ENCODE measurements at places on chromosomes 4 and X. TPM values are rescaled to one million over a fixed set of nuclear protein-coding genes. Genes with fewer than 3 reads are reported as not detected.

- DNase-seq, result no peak
These were observed 138.2 kb downstream of the RNF150 start for GRCh38 chr4:140995058-140995457.

- DNase-seq, result no peak
These were observed 96.6 kb downstream of the PHKA2 start for GRCh38 chrX:18887177-18887824.

DNA sequence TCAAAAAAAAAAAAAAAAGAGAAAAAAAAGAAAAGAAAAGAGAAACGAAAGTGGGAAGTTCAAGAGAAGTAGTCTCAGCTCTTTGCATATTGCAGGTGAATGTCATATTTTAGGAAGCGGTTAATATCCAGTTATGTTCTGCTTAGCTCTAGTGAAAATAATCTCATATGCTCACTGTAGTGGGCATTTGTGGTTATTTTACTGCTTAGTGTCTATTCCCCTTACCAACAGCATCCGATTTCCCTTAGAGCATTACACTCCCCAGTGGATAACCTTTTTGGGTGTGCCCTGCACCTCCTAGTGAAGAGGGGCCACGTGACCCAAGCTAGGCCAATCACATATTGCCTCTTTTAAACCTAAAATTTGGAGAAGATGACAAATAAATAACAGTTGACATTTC, 111.2 kb upstream of the ZNF827 start:
- no peak for DNase-seq

- peak; percentile 75 for DNase-seq
These were observed at the start of gene DDX3X for GRCh38 chrX:41333744-41334362. Gene DDX3X, plus strand, starts transcription at chrX:41334162. Its CDS starts 91 bp downstream, at chrX:41334253.

- DNase-seq, result no peak
These were observed 1055.5 kb downstream of the PCDH18 start for GRCh38 chr4:136476753-136477152.

GRCh38 chrX:12239356-12240082, 101.2 kb downstream of the FRMPD4 start:
- DNase-seq, result no peak

DNA sequence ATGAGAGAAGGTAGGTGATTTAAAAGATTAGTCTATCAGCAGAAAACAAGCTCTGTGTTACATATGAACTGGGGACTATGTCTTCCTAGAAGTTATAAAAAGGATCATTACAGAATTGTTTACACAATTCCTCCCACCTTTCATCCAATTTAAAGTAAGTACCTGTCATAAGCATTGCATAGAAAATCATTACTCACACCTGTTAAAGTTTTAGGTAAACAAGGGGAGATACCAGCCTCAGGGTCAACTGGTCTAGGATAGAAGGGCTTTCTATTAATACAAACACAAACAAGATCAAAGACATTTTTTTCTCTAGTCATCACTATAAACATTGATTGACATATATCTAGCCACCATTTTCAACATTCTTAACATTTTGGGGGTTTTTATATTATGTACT, 333.9 kb downstream of the ARHGAP24 start:
- DNase-seq, result no peak

- no peak for DNase-seq
These were observed 55.1 kb upstream of the BCOR start for GRCh38 chrX:40152741-40153344.

The RASGEF1B gene
- total RNA-seq, result 35.0 TPM

GRCh38 chr4:48162162-48162561, 28.1 kb upstream of the TXK start:
- DNase-seq, result no peak

GRCh38 chr4:113335746-113336145, 286.3 kb downstream of the ANK2 start:
- no peak for DNase-seq

GRCh38 chr4:57190601-57191481, 80.7 kb upstream of the IGFBP7 start:
- DNase-seq, result no peak

The ART3 gene
- not detected for total RNA-seq

DNA sequence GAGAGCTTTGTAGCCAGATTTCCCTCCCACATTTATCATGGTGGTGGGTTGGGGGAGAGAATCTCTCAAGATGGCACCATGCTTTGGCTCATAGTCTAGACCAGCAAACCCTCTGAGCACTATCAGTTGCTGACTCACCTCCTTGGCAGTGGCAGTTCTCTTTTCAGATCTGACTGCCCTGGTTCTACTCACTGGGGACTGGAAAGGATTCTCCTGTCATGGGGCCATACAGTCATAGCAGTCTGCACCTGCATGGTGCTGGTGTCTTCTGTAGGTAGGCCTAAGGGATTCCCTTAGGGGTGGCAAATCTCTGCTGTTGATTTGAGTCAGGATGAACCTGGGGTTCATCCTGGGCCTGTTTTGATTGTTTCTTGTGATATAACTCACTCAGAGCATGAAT, 2.6 kb downstream of the TEX13B start:
- DNase-seq, result no peak

DNA sequence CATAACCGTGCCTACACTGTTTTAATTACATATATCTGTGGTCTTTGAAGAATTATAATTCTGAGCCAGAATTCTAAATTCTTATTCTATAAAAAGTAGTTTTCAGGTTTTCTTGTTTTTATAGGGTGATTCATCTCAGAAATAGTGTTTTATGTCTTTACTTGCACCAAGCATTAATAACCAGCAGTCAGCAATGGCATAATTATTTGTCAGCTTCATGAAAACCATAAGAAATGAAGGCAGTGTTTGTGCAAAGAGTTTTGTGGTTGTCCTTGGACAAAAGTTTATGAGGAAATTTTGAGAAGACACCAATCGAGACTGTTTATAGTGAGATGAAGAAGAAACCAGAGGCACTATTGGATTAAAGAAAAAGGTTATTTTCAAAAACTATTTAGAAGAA, 37.2 kb downstream of the EDNRA start:
- no peak for DNase-seq

The ATP2B3 gene
- total RNA-seq, result not detected

- DNase-seq, result no peak
These were observed 192.3 kb upstream of the NR3C2 start for GRCh38 chr4:148634476-148634875.

The UXT gene
- 126 TPM for total RNA-seq

GRCh38 chr4:72119946-72120345, 88.1 kb downstream of the NPFFR2 start:
- DNase-seq, result no peak

- DNase-seq, result no peak
These were observed 11.3 kb upstream of the SMARCA5 start for GRCh38 chr4:143502231-143502630.

DNA sequence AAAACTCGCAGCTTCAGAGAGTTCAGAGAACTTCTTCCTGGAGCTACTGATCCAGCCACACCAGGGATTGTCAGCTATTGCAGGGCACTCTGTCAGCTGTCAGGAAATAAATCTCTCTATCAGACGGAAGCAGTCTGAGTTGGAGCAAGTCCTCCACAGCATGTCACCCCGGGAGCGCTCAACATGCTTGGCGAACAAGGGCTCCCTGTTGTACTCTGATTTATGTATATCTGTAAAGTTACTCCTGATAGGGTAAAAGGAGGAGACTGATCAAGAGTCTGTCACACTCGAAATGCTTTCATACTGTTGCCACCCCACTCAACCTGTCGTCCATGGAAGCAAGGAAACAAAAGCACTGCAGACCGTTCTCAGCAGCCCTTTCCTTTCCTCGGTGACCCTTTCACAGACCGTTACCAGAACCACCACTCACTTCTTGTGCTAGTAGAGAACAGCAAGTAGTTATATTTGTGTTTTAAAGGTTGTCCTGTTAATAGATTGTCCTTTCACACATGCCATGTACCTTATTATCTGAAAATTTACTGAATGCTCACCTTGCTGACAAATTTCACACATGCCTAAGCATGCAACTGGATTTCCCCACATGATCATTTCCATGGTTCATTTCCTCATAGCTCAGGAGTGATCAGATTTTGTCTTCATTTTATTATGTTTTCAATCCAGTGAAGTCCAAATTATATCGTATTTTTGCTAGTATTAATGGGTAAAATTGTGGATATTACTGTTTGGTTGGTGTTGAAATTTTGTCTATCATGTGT, 2108.9 kb upstream of the TENM3 start:
- no peak for DNase-seq

The FMR1NB gene
- not detected for total RNA-seq

The NSG1 gene
- total RNA-seq, result 15.3 TPM

The GRIA3 gene
- 0.36 TPM for total RNA-seq

- no peak for DNase-seq
These were observed 325.5 kb upstream of the F9 start for GRCh38 chrX:139204898-139205667.

The RFC1 gene
- 18.5 TPM for total RNA-seq

GRCh38 chrX:20212486-20213089, 54.1 kb downstream of the RPS6KA3 start:
- no peak for DNase-seq

DNA sequence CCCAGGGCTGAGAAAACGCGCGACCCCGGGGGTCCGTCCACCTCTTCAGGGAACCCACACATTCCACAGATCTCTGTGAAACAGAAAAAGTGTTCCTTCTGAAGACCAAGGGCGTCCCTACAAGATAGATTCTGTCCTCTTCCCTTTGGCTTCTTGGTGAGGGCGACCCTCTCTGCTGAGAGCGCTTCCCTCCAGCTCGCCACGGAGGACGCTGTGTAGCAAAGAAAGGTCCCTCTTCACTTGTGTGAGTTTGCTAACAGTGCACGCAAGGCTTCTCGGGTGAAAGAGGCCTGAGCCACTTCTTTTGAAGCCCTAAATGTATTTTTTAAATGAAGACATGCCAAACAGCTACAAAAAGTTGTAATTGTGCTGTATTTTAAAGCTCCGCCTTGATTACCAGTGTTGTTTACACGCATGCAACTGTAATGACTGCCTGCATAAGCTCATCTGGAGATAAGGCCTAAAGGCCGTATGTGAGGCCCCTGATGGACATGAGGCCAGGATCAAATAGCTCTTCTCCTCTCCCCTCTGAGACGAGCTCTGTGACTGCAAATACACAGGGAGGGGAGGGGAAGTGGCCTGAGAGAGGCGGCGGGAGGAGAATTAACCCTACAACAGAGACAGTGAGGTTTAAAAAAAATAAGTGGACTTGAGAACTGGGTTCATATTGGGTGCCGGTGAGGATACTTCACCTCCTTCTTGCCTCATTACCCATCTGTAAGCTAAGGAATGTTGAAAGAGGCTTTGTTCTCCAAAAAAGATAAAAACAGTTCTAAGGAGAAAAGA, 95.5 kb downstream of the SOWAHB start:
- DNase-seq, result no peak

- DNase-seq, result no peak
These were observed 708 bp downstream of the TMSB4X start for GRCh38 chrX:12975670-12975965.

The IRAK1 gene
- total RNA-seq, result 85.3 TPM

GRCh38 chr4:94500685-94501084, 48.9 kb downstream of the PDLIM5 start:
- no peak for DNase-seq

The UGT2B15 gene
- total RNA-seq, result 0.31 TPM

The CLIC2 gene
- total RNA-seq, result 17.3 TPM

GRCh38 chr4:165381821-165382373, 3.1 kb downstream of the CPE start:
- DNase-seq, result no peak

The PRRG3 gene
- not detected for total RNA-seq

- DNase-seq, result no peak
These were observed 49.9 kb upstream of the FGF13 start for GRCh38 chrX:138761380-138761779.
